Hindlimb muscle (tissue), 1 donor: ENCODE measurements at places on chromosomes 3 and 15. TPM values are rescaled to one million over a fixed set of nuclear protein-coding genes. Genes with fewer than 3 reads are reported as not detected.
A peak's percentile ranks its signal among the peaks of the same experiment; 100 is the strongest.

- DNase-seq: no peak
Measured at GRCh38 chr3:33993631-33994030, 195.2 kb downstream of the PDCD6IP start.

GRCh38 chr15:68816795-68817303, 3.8 kb downstream of the ANP32A start:
- DNase-seq: no peak

GRCh38 chr3:159919873-159920272, 68.8 kb upstream of the IL12A start:
- no peak for DNase-seq

GRCh38 chr3:39330824-39331223, 1.3 kb downstream of the CCR8 start:
- DNase-seq: no peak

GRCh38 chr3:27186013-27186412, 183.2 kb downstream of the NEK10 start:
- DNase-seq: no peak

DNA sequence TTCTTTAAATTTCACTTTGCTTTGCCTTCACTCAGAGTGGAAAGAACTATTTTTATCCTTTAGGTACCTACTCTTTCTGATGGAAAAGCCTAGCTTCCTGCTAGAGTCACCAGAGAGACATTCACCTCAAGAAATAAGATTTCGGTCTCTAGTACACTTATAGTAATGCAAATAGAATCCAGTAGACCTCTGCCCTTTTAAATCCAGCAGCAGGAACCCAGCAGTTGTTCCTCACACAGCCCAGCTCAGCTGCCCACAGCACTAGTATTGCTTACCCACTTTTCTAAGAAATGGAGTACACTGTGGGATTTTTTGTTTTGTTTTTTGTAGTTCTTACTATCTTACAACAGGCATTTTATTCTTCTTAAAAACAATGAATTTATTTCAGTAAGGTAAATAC, 497.0 kb upstream of the CCDC54 start:
- no peak for DNase-seq

GRCh38 chr15:70323111-70323851, 225.6 kb upstream of the TLE3 start:
- DNase-seq: peak; percentile 86

DNA sequence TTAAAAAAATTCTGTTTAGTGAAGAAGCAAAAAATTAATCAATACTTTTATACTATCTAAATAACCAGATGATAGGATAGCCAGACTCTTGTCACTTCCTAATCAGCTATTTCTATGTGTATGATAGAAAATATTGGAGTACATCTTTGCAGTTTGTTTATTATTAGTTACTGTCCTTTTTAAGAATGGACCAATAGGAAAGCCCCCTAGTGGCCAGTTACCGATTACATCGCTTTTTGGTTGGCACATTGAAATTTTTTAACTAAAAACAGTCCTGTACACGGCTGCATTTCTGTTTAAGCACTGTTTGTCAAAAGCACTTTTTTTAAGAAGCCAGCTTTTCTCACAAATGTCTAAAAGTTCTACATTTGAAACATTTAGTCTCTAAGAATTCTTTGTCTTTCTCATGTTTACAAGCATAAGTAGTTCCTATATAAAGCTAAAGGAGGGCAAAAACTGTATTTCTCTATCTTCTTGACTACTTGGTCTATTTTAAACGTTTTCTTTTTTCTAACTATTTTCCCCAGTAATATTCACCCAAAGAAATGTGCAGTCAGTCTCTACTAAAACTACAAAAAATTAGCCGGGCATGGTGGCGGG, 253.2 kb upstream of the LRTM1 start:
- DNase-seq: no peak

The AHSG gene
- polyA plus RNA-seq: 0.45 TPM

DNA sequence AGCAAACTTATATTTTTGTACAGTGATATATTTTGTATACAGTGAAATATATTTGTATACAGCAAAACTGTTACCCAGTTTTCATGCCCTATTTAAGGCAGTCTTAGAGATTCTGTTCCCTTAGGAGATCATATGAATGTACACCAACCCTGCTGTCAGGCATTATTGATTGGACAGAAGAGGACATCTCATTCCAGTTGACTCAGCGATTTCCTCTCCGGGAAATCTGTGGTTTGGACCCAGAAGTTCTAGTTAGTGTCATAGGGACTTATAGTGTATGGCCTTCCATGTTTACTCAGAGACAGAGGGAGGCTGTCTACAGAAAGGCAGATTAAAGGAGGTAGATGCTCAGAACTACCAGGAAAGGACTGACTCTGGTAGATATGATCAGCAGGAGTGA, 318.8 kb upstream of the KCNMB2 start:
- no peak for DNase-seq

- no peak for DNase-seq
Measured at GRCh38 chr3:141597931-141598330, 111.1 kb downstream of the RASA2 start.

The UBAP1L gene
- polyA plus RNA-seq: 6.4 TPM

The CCDC9B gene
- polyA plus RNA-seq: 22.2 TPM

GRCh38 chr15:60695713-60696522, 217.0 kb upstream of the ICE2 start:
- DNase-seq: no peak

DNA sequence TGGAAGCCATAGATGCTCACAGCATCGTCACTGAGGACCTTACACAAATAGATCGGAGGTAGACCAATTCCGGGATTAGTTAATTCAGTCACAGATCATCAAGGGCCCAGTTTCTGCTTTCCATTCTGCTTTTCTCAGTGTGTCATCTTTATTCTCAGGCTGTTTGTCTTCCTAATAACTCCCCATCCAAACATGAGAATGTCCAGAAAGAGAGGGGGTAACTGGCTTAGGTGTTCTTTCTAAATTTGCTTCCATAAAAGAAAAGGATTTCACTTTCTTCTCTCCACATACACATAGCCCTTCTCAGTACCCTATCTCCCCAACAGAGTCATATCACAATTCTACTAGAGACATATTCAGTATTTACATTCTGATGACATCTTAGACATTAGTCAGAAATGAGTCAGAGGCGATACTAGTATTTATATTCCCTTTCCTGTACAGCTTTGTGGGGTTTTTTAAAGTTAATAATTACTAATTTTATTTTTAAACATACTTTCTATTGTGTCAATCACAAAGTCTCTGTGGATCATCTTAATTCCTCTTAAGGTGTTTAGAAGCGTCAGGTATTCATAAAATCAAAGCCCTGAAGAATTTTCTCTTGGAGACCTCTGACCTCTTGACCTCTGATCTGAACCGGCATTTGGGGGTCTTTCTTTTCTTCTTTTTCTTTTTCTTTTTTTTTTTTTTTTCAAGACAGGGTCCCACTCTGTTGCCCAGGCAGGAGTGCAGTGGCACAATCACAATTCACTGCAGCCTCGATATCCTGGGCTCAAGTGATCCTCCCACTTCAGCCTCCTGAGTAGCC, 24.3 kb upstream of the IL12A start:
- DNase-seq: no peak

DNA sequence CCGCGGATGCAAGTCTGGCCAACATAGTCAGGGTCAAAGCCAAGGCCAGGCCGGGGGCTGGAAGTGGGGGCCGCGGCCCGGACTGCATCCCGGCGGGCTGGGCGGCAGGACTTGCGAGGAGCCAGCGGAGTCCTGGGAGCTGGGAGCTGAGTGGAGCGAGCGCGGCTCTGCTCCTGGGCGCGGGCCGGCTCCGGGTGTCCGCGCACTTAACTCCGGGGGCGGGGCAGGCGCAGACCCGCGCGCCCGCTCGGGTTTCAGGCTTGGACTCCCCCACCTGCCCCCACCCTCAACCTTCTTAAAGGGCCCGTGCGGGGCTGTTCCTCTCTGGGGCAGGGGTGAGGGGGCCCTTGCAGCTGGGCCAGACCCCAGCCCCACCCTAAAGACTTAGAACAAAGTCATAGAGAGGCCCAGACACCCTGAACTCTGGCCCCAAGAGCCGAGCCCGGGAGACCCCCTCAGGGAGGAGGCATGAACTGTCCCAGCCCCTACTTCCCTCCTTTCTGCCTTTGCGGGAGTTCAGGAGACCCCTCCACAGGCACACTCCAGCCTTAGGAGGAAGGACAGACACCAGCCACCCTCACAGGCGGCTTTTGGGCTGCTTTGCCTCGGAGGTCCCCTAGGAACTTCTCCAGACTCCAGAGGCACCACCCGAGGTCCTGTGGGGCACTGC, at the start of gene CSPG4:
Gene CSPG4, minus strand, starts transcription at position 181 of the 670 bp plus-strand sequence. Its CDS starts 93 bp downstream, at position 88.
- peak; percentile 86 for DNase-seq

GRCh38 chr15:65058394-65059368, 9.1 kb downstream of the RASL12 start:
- DNase-seq: no peak

The SLC35G2 gene
- 1.7 TPM for polyA plus RNA-seq

The RBP2 gene
- polyA plus RNA-seq: not detected

GRCh38 chr15:95875121-95875643, 455.3 kb upstream of the NR2F2 start:
- no peak for DNase-seq

DNA sequence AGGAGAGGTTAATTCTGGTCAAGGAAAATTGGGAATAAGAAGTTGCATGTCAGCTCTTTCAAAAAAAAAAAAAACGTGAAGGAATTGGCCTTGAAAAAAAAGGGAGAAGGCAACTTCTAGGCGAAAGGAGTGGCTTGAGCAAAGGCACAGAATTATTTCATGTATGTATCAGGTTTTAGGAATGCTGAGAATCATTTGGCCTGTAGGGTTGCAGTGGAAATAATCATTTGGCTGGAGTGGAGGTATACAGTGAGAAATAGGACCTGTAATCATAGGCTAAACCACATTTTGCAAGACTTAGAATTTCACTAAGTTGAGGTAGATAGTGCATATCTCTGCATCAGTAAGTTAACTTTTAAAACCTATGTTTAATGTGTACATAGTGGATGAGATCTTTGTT, 54.9 kb downstream of the EPHA6 start:
- DNase-seq: no peak

DNA sequence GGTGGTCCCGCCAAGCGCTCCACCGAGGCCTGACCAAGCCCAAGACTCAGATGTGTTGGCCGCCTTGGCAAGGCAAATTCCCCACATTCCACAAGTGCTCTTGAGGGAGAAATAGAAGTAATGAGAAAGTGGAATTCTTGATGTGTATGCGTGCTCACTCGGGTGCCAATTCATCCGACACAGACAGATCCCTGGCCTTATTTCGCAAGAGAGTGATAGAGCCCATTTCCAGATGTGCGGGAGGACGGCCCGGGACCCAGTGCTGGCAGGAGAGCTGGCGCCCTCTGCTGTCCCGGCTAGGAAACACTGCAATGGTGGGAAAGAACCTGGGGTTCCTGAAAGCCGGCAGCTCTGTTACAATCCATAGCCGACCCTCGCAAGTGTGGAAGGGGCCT, 76.0 kb downstream of the HMG20A start:
- peak; percentile 93 for DNase-seq

The DUOXA1 gene
- 0.28 TPM for polyA plus RNA-seq
